ENCODE measurements at places on chromosomes 7 and 10.
A peak's percentile ranks its signal among the peaks of the same experiment; 100 is the strongest.

GRCh38 chr10:13087986-13088618, 11.9 kb upstream of the OPTN start:
- DNase-seq: no peak

DNA sequence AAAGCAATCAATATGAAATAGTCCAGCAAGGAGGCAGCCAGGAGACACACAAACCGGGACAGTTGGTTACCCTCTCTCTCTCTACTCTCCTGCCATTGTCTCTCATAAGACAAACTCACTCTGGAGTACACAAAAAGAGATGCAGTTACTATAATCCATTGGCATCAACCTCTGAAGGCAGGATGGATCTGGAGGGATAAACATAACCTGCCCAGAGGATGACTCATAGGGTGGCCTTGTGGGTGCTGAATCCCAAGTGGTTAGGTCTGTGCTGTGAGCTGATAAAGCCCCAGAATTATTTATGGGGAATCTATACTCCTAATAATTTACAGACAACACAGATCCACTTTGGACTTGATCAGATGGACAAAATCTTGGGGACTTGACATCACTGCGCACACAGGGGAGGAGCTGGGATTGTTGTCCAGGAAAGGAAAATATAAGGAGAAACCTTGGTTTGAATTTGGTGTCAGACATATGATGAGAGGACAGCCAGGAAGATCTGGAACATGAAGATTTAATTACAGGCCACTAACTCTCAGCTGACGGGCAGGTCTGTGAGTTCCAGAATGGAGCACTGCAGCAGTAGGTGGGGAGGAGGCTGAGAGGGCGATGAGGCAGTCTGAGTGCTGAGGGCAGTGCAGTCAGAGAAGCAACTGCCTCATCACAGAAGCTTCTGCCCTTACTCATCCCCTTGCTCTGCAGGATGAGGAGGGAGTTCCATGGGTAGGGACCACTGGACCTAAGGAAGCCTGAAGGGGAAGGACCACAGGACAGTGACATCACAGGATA, 113.9 kb upstream of the PRSS58 start:
- DNase-seq: no peak

GRCh38 chr10:34768261-34768971, 46.7 kb downstream of the PARD3 start:
- no peak for DNase-seq

- DNase-seq: peak; percentile 75
These were observed 81.6 kb downstream of the PRKAG2 start for GRCh38 chr7:151795168-151795811.

Measured in stimulated activated CD4-positive, alpha-beta T cell treated with anti-CD3 and anti-CD28 coated beads, Interleukin-2, amount 100 ng/mL, for 48 hours (primary cell).